Fibroblast of gingiva (primary cell): ENCODE measurements at places on chromosomes 5 and 9.
A peak's percentile ranks its signal among the peaks of the same experiment; 100 is the strongest.

DNA sequence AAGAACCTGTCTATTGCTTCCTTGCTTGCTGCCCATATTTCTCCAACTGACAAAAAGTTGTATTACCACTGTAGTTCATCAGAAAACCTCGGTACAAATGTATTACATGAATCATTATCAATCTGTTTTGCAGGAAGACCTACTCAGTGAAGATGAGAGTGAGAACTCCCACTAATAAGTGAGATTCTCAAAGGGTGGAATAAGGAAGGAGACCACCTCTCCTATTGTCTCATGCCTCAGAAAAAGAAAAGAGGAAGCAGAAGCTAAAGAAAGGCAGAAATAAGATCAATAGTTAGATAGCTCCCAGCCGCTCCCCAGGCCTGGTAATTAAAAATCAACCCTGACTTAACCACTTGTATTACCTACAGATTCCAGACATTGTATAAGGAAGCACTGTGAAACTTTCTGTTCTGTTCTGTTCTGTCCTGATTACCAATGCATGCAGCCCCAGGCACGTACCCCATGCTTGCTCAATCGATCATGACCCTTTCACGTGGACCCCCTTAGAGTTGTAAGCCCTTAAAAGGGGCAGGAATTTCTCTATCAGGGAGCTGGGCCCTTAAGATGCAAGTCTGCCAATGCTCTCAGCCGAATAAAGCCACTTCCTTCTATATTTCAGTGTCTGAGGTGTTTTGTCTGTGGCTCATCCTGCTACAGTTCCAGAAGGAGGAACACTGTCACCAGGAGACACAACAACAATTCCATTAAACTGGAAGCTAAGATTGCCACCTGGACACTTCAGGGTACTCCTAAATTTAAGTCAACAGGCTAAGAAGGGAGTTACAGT, 152.5 kb upstream of the COX7C start:
- DNase-seq: no peak

DNA sequence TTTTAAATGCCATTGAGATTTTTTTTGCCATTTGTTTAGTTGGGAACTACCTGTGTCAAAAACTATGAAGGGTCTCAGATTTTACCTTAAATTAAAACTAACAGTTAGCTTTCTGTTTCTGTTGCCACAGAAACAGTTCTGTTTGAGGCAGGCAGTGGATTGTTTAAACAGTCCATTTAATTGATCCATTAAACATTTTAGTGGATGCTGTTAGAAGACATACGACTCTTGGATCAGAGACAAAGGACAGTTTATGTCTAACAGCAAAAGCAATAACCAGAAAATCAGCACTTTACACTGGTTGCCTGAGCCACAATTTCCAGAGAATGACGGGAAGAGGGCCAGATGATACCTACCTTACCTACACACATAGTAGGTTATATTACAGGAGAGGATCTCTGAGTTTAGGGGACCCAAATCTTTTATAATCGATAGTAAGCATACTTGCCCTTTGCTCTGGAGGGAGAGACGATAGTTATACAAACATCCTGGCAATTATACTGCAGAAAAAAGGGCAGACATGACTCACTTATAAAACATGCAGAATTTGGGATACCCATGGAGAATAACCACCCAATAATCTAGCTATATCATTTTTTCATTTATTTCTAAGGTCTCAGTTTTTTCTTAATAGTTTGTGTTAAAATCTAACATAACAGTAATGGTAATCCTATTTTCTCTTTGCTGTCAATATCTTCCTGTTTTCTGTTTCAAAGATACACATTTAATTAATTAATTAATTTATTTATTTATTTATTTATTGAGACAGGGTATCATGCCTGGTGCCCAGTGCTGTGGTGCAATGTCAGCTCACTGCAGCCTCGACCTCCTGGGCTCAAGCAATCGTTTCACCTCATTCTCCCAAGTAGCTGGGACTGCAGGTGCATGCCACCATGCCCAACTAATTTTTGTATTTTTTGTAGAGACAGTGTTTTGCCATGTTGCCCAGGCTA, 136.7 kb upstream of the TNFAIP8 start:
- DNase-seq: peak; percentile 3

- DNase-seq: peak; percentile 13
Observed at GRCh38 chr5:36397901-36398536, 96.3 kb upstream of the RANBP3L start.

GRCh38 chr9:7799234-7799943, at the start of gene DMAC1:
Gene DMAC1, minus strand, starts transcription at chr9:7799778. Its CDS starts 44 bp downstream, at chr9:7799734.
- peak; percentile 86 for DNase-seq

DNA sequence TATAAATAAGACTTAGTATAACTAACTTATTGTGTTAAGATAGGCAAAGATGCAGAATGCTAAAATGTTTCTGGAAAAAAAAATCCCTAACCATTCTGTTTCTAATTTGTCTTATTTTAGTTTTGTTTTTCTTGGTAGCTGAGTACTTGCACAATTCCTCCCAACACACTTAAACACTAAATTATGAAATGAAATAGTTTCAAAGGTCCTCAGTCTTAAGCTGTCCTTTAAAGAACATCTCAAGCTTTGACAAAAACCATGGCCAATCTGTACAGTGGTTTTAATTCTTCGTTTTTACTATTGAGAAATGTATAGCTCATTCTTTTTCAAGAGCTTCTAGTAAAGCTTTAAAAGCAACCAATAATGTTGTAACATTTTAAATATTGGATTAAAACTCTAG, 171.5 kb downstream of the EDIL3 start:
- peak; percentile 56 for DNase-seq

DNA sequence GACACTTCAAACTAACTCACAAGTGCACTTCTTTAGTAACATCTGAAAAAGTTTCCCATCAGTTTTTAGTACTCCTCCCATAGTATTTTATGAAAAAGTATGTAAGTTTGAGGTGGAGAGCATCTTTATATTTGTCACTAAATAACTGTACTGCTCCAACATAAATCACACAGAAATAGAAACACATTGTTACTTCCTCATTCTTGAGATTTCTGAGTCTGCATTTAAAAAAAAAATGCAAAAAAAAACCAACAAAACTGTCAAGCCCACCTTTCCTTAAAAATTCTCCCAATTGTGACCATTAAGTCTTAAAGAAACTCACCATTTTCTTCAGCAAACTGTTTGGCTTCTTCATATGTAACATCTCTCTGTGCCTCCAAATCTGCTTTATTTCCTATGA, 18.7 kb downstream of the RAB14 start:
- DNase-seq: no peak
